ENCODE measurements at places on chromosomes 16 and 17.

DNA sequence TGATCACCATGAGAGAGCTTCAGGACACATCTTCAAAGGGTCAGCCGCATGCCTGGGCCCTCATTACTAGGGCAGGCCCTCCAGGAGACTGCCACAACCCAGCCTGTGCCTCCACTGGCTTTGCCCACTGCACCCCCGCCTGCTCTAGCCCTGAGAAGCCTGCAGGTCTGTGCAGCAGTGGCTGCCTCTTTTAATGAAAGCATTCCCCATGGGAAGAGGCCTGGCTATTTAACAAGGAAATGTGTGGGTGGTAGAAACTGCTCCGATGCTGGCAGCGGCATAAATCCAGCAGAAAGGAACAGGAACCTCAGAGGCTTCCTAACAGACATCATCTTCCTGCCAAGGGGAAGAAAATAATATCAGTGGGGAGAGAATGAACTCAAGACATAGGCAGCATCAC, 375 bp upstream of the KRT32 start:
- no peaks in the 10 kb centered on the region for H3K36me3 ChIP-seq
- DNase-seq: no peak
- H3K27me3 ChIP-seq: peaks cover 43% of the 10 kb centered on the region
- H3K4me1 ChIP-seq: no peaks in the 10 kb centered on the region

- no peak for DNase-seq
- H3K27me3 ChIP-seq: no peaks in the 10 kb centered on the region
- peaks cover 1% of the 10 kb centered on the region for H3K36me3 ChIP-seq
- no peak overlapping the region for H3K4me3 ChIP-seq
- H3K4me1 ChIP-seq: peaks cover 8% of the 10 kb centered on the region
Measured at GRCh38 chr17:1074886-1075605, 78.1 kb downstream of the TIMM22 start.

DNA sequence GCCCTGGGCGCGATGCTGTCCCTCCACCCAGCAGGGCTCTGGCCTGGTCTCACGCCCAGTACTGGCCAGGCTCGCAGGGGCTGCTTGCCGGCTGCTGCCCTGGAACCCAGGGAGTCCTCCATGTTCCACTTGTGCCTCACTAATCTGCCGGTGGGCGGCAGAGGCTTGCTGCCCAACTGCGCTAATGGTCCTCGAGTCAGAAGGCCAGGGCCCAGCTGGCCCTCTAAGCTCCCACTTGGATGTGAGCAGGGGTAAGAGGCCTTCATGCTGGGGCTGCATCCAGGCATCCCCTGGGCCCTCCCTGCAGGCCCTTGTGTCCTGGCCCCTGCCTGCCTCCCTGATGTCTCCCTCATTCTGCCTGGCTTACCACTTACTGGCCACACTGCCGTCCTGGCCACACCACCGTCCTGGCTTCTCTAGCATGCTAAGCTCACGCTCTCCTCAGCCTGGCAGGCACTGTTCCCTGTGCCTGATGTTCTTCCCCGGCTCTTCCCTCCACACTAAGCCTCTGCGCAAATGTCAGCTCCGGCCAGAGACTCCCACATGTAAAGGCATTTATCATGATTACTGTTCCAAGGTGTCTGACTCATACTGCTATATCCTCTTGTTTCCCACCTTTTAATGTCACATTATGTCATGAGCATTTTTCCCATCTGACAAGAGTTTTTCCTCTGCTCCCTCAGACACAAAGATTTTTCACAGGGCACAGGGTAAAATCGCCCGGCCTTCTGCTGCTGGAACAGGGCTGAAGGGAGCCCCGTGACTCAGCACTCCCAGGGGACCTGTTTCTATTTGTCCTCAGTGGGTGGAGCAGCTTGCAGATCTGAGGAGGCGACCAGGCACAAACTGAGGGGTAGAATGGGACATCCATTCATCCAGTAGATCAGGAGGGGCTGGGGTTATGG, 15.9 kb downstream of the B9D1 start:
- no peaks in the 10 kb centered on the region for H3K27me3 ChIP-seq
- H3K27ac ChIP-seq: peak overlapping the region; percentile 73
- no peak overlapping the region for H3K4me3 ChIP-seq
- H3K36me3 ChIP-seq: no peaks in the 10 kb centered on the region
- peak; percentile 74 for DNase-seq

GRCh38 chr17:82590881-82591539, 57.2 kb downstream of the WDR45B start:
- H3K4me1 ChIP-seq: peaks cover 27% of the 10 kb centered on the region
- H3K4me3 ChIP-seq: no peak overlapping the region
- peaks cover 45% of the 10 kb centered on the region for H3K36me3 ChIP-seq
- no peak for DNase-seq

DNA sequence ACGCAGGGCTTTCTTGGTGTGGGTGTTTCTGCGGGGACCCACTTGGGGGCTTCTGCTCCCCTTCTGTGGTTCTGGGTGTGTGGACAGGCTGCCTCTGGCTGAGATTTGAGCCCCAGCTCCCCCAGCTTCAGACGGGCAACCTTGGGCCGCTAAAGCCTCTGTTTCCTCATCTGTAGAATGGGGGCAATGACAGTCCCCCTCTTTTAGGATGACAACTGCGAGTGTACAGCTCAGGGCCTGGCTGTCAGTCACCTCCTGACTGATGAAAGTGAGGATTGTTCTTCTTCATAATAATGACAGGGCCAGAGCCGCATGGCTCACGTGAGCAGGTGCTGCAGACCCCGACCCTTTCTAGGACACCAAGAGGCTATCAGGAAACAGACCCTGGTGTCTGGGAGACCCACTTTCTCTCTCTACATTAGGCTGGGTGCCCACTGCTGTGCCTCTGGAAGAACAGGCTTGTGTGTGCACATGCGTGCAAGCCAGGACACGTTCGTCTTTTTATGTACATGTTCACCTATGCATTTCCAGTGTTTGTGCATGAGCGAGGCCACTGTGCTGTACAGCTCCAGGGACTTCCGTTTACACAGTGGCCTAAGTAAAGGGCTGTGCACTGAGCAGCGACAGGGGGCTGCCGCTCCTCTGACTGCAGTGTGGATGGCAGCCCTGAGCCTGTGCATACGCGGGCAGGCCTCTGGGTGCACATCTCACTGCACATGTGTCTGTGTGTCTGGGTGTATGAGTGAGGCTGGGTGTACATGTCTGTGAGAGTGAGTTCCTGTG, 4.6 kb downstream of the SPNS3 start:
- H3K4me1 ChIP-seq: peaks cover 32% of the 10 kb centered on the region
- H3K27ac ChIP-seq: no peak overlapping the region
- H3K36me3 ChIP-seq: no peaks in the 10 kb centered on the region
- peaks cover 2% of the 10 kb centered on the region for H3K27me3 ChIP-seq

- no peak overlapping the region for H3K4me3 ChIP-seq
- no peaks in the 10 kb centered on the region for H3K36me3 ChIP-seq
- DNase-seq: no peak
- H3K27me3 ChIP-seq: peaks cover 16% of the 10 kb centered on the region
- H3K27ac ChIP-seq: no peak overlapping the region
Measured at GRCh38 chr17:12422651-12423050, 243.0 kb upstream of the MYOCD start.

- H3K27me3 ChIP-seq: no peaks in the 10 kb centered on the region
- peaks cover 5% of the 10 kb centered on the region for H3K36me3 ChIP-seq
- H3K4me3 ChIP-seq: peak overlapping the region; percentile 79
Measured at GRCh38 chr17:47895347-47895855, 635 bp upstream of the SP2 start.

- no peak overlapping the region for H3K4me3 ChIP-seq
- DNase-seq: no peak
- peaks cover 50% of the 10 kb centered on the region for H3K27me3 ChIP-seq
- no peak overlapping the region for H3K27ac ChIP-seq
- H3K4me1 ChIP-seq: peaks cover 19% of the 10 kb centered on the region
- H3K36me3 ChIP-seq: no peaks in the 10 kb centered on the region
Measured at GRCh38 chr16:84864326-84864955, 44.7 kb downstream of the CRISPLD2 start.

DNA sequence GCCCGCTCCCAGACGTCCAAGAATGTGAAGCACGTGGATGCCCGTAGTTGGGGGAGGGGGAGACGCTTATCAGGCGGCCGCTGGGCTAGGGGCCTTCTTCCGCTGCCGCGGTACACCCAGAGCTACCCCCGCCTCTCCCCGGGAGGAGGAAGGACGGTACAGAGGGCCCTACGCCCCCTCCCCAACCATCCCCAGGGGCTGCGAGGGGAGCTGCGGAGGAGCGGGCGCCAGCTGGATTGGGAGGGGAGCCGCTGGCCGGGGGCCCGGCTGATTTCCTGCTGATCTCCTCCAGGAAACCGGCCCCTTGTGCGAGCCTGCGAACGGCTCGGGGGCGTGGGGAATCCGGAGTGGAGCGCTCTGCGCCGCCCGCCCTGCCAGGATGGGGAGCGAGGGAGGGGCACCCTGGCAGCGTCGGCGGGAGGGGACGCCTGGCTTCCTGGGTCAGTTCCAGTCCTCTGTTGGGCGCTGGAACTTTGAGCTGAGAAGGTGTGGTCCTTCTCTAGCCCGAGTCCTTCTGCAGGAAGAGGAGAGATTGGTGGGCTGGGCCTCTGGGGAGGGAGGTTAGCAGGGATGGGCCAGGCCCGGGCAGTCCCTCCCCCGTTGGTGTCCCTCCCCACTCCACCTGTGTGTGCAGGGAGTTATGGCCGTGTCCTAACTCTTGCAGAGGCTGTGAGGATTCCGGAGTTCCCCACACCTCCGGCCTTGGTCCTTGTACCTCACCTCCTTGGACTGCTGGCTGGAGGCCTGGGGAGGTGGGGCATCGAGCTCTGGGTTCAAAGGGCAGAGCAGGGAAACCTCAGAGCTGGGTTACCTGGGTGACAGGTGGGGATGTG, 19.2 kb downstream of the GJD3 start:
- H3K4me1 ChIP-seq: peaks cover 69% of the 10 kb centered on the region
- DNase-seq: peak; percentile 84
- H3K36me3 ChIP-seq: peaks cover 16% of the 10 kb centered on the region

DNA sequence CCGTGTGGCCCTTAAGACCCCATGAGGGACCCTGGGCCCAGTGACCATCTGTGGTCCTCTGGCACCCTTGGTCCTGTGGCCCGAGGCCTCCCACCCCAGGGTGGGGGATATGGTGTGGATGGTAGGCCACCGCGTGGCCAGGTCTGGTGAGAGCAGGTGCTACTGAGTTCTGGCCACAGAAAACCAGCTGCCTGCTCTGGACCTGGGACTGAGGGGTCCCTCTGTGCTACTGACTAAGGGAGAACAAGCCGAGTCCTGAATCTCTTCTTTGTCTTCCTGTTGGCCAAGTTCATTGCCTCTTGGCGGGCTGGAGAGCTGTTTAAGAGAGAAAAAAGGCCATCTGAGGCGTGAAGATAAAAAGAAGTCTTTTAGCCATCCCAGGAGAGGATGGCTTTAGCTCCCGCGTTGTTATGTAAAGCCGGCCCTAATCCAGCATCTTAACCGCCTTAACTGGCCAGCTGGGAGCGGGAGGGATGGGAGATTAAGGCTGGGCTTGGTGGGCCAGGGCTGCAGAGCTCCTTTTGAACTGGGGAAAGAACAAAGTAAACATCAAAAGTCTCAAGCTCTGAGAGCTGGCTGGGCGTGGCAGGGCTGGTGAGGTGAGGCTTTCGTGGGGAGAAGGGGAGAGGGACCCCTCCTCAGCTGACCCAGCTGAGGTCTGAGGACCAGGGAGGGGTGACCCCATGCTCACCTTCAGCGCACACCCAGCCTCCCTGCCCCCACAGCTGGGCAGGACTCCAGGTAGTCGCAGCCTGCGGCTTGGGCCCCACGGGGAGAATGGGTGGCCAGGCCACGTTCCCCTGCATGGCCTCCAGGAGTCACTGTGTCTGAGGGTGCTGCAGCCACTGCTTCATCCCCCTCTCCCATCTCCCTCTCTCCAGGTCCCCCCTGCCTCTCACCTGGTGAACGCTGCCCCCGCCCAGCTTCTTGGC, 62.4 kb downstream of the NKD1 start:
- no peak overlapping the region for H3K4me3 ChIP-seq
- no peak for DNase-seq
- H3K36me3 ChIP-seq: peaks cover 98% of the 10 kb centered on the region

DNA sequence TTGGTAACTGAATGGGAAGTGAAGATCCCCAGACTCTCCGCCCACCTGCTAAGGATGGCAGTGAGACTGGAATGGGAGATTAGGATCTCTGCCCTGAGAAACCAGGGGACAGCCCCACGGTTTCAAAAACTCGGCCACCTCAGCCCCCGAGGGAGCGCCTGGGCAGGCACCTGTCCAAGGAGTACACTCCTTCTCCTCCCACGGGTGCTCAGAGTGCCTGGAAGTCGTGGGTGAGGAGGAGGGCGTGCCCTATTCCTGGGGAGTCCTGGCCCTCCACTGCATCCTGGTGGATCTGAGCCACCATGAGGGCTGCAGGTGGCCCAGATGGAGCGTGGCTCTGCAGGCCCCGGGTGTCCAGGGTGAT, 78.5 kb downstream of the MGAT5B start:
- H3K4me3 ChIP-seq: no peak overlapping the region
- H3K4me1 ChIP-seq: no peaks in the 10 kb centered on the region
- no peak for DNase-seq

DNA sequence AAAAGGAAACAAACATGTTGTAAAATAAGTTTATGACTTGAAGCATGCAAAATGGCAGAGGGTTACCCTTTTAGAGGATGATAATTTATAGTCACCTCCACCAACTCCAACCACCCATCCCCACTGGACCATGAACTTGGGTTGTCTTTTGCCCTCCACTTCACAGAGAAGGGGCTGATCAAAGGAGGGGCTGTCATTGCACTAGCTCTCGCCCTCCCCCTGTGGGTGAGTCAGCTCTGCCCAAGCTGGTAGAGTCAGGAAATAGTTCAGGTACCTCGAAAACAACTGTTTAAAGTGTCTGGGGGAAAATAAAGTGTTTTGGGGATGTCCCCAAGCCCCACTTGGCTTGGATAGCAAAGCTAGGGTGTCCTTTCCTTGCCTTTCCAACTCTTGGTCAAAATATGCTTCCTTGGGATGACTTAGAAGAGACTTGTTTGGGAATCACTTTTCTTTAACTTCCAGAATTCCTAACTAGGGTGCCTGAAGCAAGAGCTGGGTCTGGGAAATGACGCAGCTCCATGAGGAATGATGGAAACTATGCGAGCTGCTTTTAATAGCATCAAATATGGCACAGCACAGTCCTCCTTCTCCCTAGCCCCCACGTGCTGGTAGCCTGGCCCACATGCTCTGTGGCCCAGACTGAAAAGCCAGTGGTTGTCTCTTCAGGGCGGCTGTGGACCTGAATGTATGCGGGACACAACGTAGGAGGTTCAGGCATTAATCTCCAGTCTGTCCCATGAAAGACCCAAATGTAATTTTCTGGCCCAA, 40.7 kb downstream of the TBX4 start:
- H3K27me3 ChIP-seq: no peaks in the 10 kb centered on the region
- peak; percentile 79 for DNase-seq
- no peaks in the 10 kb centered on the region for H3K36me3 ChIP-seq
- H3K4me1 ChIP-seq: peaks cover 91% of the 10 kb centered on the region
- H3K27ac ChIP-seq: peak overlapping the region; percentile 28
